Glutamatergic neuron (in vitro differentiated cells): ENCODE measurements at places on chromosomes 3 and 15. TPM values are rescaled to one million over a fixed set of nuclear protein-coding genes. Genes with fewer than 3 reads are reported as not detected.

DNA sequence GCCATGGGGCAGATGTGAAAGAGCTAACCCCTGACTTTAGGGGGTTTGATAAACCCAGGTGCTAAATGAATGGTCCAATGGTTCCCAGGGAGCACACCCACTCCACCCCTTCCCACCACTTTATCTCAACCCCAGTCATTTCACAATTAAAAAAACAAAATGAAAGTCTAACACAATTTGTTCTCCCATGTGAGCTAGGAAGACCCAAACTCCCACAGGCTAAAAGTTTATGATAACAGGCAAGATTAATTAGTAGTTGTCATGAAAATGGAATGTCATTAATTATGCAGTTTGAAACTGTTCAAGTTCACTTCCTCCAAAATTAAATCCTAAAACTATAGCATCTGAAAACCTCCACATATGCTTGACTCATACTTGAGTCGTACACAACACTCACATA, 63.3 kb upstream of the TPM1 start:
- no peak for DNase-seq

DNA sequence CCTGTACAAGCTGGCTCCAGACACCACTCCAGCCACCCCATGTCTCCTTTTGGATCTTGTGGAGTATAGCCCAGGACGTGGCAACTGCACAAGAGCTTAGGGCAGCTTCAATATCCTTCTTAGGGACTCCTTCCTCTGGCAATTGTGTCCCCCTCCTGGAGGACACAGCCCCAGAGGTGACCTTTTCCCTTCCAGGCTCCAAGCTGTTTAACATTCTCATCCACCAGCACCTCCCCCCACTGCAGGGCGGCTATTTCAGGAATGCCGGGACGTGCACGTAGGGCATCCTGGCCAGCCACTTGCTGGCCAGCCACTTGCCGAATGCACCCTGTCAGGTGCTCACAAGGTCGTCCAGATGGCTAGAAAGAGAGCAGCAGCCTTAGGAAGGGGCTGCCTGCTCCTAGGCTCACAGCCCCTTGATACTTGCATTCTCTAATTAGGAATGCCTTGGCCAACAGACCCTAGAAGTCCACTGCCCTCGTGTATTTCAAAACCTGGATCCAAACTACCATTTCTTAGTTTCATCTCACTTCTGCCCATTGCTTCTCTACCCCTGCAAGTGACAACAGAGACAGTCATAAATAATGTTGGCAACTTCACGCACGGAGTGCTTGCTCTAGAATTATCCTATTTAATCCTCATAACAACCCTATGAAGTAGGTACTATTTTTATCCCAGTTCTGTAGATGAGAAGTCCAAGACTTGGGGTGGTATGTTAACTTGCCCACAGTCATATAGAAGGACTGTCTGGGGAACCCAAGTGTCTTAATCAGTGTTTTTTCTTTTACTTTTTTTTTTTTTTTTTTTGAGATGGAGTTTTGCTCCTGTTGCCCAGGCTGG, 24.5 kb upstream of the IDH2 start:
- DNase-seq = peak; percentile 28

DNA sequence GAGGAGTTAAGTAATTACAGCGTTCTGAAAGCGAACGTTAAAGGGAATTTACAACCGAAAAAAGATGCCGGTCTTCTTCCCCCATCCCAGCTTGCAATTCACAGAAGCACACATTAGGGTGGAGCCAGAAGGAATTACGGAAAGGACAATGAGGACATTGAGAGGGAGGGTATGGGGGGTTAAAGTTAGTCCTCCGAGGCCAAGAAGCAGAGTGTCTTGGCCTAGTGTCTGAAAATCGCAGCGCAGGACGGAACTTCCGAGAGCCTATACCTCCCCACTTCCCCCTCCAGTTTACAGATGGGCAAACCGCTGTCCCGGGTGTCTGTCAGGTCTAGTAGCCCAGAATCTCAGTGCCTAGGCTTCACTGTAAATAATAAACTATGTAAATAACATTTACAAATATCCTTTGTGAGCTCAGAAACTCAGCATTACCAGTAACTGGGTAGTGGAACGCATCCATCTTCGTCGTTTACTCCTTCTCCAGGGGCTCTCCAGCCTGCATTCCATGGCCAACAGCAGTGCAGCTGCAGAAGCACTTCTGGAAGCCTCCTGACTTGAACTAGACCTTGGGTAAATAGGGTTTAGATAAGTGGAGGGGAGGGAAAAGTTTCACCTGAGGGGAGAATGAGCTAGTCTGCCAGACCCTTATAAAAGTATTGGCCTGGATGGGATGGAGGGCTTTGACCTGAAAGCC, 922 bp downstream of the ADPRH start:
- DNase-seq = no peak

- DNase-seq = no peak
These were observed 70.5 kb downstream of the SUMF1 start for GRCh38 chr3:4396542-4396941.

- no peak for DNase-seq
These were observed 49.0 kb downstream of the SUCLG2 start for GRCh38 chr3:67605377-67605776.

DNA sequence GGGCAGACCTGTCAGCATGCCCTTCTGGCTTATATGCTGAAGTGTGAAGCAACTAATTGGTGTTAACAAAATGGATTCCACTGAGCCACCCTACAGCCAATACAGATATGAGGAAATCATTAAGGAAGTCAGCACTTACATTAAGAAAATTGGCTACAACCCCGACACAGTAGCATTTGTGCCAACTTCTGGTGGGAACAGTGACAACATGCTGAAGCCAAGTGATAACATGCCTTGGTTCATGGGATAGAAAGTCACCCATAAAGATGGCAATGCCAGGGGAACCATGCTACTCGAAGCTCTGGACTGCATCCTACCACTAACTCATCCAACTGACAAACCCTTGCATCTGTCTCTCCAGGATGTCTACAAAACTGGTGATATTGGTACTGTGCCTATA, 9.4 kb downstream of the PIK3CB start:
- DNase-seq = no peak

- DNase-seq = no peak
These were observed 3.0 kb downstream of the LPCAT4 start for GRCh38 chr15:34364041-34364440.

GRCh38 chr15:46892621-46893160, 824.6 kb upstream of the SEMA6D start:
- DNase-seq = no peak

DNA sequence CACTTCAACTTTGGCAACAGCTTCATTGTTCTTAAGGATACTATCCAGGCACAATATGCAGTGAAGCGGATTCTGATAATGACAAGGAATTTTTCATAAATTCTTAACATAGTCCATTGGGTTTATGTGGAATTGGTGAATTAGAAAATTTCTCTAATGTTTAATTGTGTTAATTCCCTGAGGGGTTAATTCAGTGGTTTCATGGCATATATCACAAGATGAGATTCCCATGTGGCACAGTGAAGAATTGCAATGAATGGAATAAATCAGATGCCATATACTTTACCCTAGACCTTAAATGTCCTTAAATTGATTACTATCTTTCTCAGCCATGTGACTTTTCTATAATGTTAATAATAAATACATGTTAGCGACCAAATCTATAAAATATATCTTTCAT, 1244.1 kb downstream of the ROBO2 start:
- no peak for DNase-seq

- DNase-seq = no peak
These were observed 205.4 kb upstream of the TSC22D2 start for GRCh38 chr3:150202711-150203110.

The MBD4 gene
- 21.3 TPM for total RNA-seq

The TCAIM gene
- total RNA-seq = 17.1 TPM

The RAP2B gene
- 24.5 TPM for total RNA-seq

The ITIH4 gene
- total RNA-seq = 8.0 TPM

The GXYLT2 gene
- total RNA-seq = 10.9 TPM
